CD4-positive, alpha-beta T cell treated with Interleukin-15 for 1 hour (primary cell): ENCODE measurements at places on chromosomes 13 and 19.

DNA sequence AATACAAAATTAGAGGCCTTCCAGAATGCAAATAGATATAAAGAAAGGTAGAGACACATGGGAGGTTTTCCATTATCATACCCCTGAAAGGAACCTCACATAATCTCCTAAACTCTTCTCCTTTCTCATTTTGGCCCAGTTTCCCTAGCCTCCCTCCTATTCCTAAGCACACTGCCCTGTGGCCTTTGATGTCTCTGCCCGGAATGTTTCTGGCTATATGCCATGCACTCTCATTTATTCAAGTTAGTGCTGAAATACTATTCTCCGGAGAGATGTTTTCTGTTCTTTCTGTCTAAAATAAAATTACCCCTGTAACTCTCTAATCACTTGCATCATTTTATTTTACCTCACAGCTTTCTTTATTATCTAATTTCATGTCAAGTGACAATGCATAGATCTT is 1287.7 kb downstream of the SLITRK5 start:
- no peak for DNase-seq

- no peak for DNase-seq
These were observed 2.1 kb downstream of the RNF126 start for GRCh38 chr19:660793-661426.

GRCh38 chr13:42973581-42973980 is 18.5 kb downstream of the EPSTI1 start:
- no peak for DNase-seq

DNA sequence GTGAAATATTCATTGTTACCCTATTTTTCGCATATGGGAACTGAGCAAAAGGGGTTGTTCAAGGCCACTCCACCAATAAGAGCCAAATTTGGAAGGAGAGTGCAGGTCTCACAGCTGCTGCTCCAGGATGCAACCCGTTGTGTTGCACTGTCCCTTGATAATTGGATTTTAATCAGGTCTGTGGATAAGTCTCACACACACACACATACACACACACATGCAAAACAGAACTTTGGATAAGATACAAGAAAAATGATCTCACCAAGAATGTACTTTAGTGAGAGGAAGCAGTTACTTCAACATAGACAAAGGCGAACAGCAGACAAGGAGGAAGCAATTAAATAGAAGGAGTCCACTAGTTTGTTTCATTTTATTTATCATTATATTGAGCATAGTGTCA is 127.3 kb upstream of the EDNRB start:
- no peak for DNase-seq

DNA sequence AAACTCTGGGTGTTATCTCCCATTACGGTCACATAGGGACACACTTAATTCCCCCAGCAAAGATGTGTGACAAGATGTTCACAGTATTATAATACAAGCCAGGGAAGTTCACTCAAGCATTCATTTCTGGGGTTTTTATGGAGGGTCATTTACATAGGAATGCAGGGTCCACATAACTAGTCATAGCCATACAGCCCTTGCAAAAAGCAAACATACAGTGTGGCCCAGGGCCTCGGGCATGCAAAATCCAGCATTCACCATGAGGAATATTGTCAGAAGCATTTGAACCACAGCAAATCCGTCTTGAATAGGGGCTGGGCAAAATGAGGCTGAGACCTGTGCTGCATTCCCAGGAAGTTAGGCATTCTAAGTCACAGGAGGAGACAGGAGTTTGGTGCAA is 13.0 kb upstream of the ZNF460 start:
- no peak for DNase-seq

DNA sequence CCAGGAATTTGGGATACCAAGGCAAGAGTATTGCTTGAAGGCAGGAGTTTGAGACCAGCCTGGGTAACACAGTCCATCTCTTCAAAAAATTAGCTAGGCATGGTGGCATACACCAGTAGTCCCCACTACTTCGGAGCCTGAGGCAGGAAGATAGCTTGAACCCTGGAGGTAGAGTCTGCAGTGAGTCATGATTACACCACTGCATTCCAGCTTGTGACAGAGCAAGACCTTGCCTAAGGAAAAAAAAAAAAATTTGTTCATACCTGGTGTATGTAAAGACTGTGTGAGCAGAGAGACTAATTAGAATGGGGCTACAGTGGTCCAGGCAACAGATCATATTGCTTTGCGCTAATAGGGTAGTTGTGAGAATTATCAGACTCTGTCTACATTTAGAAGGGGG is 778.3 kb upstream of the PCDH20 start:
- no peak for DNase-seq

GRCh38 chr13:100536643-100537180 is 51.9 kb downstream of the GGACT start:
- no peak for DNase-seq

- peak; percentile 53 for DNase-seq
These were observed 39.6 kb downstream of the RAB20 start for GRCh38 chr13:110521946-110522345.

DNA sequence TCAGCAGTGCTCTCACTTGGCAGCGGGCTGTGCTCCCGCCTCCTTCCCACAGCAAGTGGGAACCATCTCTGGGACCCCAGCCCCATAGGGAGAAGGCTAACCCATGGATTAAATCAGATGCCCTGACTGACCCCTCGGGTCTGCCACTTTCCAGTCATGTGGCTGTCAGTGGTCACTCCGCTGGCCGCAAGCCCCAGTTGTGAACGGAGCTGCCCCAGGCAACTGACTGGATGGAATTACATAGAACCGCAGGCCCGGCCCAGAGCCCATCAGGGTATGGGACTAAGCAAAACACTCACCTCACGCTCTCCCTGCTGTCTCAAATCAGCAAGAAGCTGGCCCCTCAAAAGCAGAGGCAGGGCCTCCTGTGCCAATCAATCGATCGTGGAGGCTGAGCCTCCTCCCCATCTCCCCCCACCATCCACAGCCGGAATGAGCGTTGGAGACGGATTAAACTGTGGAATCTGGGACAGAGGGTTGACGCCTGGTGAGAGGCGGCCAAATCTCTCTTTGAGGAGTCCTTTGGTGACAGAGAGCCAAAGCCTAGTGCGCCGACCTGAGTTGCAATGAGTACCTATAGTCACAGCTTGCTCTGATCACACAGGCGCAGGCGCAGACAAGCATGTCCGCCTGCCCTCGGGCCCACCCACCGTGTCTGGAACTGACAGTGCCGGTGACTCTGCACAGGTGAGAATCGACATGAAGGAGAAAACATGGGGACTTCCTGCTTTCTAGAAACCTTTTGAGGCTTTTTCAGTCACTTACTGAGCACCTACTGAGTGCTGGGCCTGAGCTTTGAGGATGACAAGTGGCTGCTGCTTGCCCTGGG is 38.7 kb downstream of the PBX4 start:
- DNase-seq = no peak

DNA sequence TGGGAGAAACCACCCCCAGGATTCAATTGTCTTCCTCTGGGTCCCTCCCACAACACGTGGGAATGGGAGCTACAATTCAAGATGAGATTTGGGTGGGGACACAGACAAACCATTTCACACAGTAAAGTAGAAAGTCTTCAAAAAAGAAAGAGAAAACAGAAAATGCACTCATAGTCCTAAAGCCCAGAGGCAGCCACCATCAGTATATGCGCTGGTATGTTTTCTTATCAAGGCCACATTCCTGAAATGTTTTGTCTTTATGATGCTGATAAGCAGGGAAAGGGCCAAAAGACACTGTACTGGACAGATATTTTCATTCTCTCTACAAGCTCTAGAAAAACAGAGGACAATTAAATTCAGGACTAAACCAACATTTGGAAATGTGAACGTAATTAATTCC is 375.8 kb upstream of the TSHZ3 start:
- DNase-seq = no peak

- DNase-seq = peak; percentile 71
These were observed at the start of gene HOOK2 for GRCh38 chr19:12774588-12775555. TSS of gene HOOK2 (minus strand) at chr19:12775552. CDS start at chr19:12775449, 103 bp downstream.

DNA sequence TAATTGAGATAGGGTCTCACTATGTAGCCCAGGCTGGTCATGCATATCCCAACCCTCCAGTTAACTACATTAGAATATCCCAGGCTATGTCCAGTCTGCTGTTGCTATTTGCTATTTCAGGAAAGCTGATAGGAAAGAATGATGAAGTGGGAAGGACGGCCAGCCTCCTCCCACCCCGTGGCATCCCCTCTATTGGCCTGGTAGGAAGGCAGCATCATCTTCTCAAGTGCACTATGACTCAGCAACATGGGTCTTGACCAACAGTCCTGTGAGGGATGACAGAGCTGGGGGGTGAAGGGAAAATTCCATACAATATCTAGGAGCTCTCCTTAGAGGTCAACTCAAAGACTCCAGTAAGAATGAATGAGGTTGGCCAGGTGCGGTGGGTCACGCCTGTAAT is 48.0 kb upstream of the ABCC4 start:
- DNase-seq = no peak

- no peak for DNase-seq
These were observed 4.1 kb downstream of the TNFSF13B start for GRCh38 chr13:108273429-108274118.

DNA sequence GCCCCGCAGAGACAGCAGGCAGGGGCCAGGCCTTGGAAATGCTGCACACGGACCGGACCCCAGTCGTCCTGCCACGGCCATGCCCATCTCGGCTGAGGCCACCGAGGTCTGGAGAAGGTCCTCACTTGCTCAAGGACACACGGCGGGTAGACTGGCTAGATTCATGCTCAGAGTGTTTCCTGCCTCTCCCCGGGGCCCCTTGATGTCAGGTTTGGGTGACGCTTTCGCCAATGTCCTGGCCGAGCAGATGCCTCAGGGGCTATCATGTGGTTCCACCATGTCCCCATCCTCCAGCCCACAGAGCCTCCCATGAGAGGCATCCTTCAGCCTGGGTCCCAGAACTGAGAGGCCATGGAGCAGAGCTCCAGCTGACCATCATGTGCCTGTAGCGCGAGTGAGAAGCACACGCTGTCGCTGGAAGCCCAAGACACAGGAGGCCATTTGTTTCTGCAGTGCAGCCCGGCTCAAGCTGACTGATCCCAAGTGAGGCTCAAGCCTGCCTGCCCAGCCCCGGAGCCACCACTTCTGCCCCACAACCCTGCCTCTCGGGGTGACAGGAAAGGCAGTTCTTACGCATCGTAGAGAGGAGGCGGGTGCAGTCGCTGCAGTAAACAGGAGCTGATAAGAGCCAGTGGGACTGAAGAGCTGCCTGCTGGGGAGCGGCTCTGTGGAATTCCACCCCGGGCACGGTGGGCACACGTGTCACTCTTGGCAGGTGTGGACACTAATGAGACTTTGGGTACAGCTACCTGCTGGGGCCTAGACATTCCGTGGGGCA is 53.9 kb upstream of the GAS6 start:
- no peak for DNase-seq

GRCh38 chr13:49812812-49813211 is 20.3 kb upstream of the KPNA3 start:
- no peak for DNase-seq

DNA sequence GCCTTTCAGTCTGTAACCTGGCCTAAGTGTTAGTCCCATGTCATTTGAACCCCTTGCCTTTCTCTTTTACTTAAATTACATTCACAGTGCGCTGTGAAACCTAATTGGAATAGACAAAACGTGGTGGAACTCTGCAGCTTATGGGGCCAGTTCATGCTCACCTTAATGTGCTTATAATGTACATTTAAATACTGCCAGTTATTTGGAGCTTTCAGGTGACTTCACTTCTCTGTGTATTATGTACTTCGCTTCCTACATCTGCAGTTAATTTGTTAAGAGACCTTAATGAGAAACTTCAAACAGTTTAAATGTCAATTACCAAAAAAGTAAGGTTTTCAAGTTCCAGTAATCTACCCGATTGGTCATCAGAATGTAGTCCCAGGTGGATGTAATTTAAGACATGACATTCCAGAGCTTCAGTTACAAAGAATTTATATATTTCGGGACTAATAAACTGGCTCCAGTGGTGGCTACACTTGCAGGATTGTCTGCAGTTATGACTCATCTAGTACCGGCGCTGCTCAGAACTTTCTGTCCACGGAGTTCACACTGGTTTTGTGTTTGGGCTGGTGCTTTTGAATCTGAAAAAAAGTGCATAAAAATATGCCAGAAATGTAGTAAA is 125.3 kb downstream of the TM9SF2 start:
- no peak for DNase-seq

GRCh38 chr13:35478271-35479037 is 2.0 kb upstream of the MAB21L1 start:
- DNase-seq = no peak

- DNase-seq = no peak
These were observed 110.5 kb downstream of the ZDHHC20 start for GRCh38 chr13:21348488-21349120.

DNA sequence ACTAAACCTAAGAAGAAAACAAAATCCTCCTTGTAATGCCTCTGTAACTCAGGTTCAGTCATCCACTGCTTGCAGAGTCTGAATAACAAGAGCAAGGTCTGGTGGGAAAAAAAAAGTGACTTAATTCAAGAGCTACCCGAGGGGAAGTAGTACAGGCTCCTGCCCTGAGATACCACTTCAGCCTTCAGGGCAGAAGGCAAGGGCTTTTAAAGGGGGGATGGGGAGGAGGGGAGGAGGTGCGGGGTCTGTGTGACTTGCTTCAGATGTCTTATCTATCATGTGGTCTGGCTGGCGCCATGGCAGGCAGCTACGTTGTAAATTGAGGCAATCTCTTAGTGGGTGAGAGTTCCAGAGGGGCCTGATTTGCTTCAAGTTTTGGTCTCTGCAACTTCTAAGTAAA is 66.7 kb downstream of the LRRC63 start:
- DNase-seq = no peak

GRCh38 chr19:35666251-35666913 is at the start of gene UPK1A:
TSS of gene UPK1A (plus strand) at chr19:35666517. CDS start at chr19:35666813, 296 bp downstream.
- DNase-seq = no peak

GRCh38 chr19:54460230-54461005 is 3.2 kb downstream of the LENG9 start:
- DNase-seq = no peak

DNA sequence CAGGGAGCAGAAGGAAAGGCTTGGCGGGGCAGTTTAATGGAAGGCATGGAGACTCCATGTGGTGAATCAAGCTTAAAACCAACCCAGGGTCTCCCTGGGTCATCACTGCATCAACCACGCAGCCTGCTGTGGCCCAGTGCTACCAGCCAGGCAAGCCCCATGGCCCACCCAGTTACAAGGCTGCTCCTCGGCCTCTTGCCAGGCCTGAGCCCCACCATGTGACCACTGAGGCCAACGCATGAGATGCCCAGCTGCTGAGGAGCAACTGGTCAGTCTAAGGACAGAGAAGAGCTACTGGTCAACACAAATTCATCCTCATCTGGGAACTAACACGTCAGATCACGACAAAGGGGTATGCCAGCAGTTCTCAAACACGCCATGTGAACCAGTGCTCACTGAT is 15.4 kb upstream of the KPTN start:
- DNase-seq = no peak

GRCh38 chr13:104114101-104114500 is 1047.9 kb upstream of the SLC10A2 start:
- DNase-seq = no peak

GRCh38 chr19:58451358-58452101 is at the start of gene ZNF324B:
TSS of gene ZNF324B (plus strand) at chr19:58451622. CDS start at chr19:58453702, 2,080 bp downstream.
- peak; percentile 97 for DNase-seq
